ENCODE measurements at places on chromosomes 3 and 15.

DNA sequence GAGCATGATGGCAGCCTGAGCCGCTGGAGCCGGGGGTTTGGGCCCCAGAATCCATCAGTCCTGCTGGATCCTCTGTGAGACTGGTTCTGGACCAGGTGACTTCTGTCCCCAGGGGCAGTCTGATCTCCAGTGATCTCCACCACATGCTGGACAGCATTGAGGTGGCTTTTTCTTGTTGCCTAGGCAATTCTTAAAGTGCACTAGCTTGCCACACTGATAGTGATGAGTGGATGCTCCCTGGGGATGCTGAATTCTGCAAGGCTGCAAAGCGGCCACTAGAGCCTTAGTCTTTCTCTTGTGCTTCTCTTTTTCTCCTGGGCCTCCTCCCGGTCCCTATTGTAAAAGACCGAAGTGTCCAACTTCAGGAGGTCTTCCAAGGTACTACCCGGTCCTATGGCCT lies 70.4 kb upstream of the ATP11B start:
- DNase-seq, result no peak

- no peak for DNase-seq
These were observed 184.5 kb upstream of the ADAMTS9 start for GRCh38 chr3:64872345-64872744.

- DNase-seq, result no peak
These were observed 84.8 kb downstream of the PPCDC start for GRCh38 chr15:75107908-75108838.

DNA sequence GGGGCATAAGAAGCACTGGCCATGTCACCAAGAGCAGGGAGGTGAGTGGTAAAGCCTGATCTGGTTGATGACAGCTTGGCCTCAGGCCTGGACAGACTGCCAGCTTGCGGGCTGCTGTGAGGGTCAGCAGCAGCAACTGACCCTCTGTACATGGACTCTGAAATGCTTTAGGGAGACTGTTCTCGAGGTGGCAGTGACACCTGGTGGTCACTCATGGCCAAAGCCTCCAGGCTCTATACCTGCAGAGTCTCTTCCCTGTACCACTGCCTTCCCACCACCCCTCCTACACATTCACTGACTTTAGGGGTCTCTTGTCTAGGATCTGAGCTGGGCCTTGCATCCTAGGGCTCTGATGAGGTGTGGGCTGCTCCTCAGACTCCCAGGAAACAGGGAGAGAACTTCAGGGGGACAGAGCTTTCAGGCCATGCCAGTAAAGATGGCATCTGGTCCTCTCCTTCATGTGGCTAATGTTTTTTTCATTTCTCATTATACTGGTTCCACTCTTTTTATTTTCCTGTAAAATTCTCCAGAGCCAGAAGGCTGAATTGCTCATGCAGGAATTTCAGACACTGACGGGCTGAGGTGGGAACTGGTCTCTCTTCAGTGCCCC lies 17.2 kb upstream of the TIMP4 start:
- DNase-seq, result peak; percentile 53

DNA sequence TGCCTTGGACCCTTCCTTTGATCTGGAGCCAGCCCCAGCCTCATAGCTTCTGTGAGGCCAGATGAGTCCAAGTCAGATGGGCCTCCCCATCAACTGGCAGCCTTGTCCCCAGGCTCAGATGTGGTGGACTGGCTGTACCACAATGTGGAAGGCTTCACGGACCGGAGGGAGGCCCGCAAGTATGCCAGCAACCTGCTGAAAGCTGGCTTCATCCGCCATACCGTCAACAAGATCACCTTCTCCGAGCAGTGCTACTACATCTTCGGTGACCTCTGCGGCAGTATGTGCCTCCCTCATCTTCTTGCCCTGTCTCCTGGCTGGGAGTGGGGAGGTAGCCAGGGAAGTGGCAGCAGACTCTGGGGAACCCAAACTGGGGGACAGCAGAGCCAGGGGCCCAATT lies 6.9 kb upstream of the AP2M1 start:
- DNase-seq, result no peak

DNA sequence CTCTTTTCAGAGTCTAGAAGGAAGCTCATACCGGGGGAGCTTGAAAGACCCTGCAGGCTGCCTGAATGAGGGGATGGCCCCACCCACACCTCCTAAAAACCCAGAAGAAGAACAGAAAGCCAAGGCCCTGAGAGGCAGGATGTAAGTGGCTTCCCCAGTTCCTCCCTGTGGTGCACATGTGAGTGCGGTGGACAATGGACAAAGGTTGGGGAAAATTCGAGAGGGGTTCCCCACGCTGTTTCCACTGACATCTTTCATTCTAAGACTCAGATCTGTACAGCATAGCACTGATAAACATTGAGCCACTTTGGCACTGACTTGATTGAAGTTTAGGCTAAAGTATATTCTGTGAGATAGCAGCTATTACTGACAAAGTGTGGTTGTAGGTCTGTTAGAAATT lies 79.5 kb upstream of the UMPS start:
- no peak for DNase-seq

DNA sequence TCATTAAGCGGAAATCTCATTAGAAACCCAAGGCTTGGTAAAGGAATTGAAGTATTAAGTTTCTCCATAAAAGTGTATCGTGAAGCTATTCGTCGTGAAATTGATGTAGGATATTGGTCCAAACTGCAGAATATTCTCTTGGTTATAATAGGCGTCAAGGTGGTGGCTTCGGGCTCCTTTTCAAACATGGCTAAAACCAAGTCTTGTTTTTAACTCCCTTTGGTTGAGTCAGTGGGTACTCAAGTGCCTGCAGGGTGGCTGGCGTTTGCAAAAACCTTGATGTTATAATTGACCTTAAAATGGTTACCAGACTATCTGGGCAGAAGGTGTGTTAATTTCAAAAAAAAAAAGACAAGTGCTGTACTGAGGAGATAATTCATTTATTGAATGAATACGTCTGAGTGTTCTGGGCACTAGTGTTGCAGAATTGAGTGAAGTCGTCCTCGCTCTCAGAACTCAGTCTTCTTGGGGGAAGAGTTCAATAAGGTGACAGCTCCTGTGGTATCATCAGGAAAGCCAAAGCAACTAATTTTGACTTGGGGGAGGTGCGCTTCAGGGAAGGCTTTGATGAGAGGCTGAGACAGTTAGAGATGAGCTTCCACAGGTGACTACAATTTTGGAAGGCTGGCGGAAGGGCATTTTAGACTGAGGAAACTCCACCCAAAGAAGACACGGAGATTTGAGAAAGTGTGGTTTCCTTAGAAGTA lies 1.5 kb downstream of the UBE2Q2 start:
- peak; percentile 40 for DNase-seq

- DNase-seq, result no peak
These were observed 37.6 kb downstream of the GBE1 start for GRCh38 chr3:81723732-81724313.

GRCh38 chr3:132001999-132002398 lies 32.8 kb downstream of the CPNE4 start:
- DNase-seq, result no peak

DNA sequence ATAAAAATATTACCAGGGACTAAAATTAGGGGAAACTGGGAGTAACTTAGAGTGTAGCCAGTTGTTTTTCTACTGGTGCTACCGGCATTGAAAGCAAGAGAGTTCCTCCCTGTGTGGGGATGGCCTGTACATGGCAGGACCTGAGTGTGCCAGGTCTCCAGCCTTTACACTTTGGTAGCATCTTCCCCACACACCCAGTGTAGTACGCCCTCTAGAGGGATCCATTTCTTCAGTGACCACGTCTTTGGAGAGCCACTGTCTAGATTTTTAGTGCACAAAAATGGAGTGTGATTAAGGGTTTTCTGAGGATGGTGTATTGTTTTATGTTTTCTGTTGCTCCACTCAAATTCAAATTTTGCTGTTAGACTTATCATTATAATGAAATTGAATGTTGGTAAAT lies 507.0 kb upstream of the TPRG1 start:
- DNase-seq, result peak; percentile 31

GRCh38 chr3:42066516-42067181 lies 24.5 kb upstream of the TRAK1 start:
- peak; percentile 83 for DNase-seq

DNA sequence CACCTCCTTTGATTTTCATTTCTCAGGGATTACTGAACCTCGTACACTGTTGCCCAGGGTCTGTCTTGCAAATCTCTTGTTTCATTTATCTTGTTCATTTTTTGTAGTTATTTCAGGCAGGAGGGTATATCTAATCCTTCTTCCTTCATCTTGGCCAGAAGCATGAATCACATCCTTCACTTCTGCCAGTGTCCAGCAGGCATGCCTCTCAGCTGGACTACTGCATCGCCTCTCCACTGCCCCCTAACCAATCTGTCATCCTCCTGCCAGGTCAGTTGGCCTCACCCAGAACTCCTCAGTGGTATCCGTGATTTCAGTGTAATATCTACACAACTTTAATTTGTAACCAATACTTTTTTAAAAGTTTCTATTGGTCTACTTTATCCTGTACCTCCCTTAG lies 297.9 kb downstream of the GABRG3 start:
- DNase-seq, result no peak

- no peak for DNase-seq
These were observed 41.6 kb downstream of the PIK3CA start for GRCh38 chr3:179189759-179190158.

DNA sequence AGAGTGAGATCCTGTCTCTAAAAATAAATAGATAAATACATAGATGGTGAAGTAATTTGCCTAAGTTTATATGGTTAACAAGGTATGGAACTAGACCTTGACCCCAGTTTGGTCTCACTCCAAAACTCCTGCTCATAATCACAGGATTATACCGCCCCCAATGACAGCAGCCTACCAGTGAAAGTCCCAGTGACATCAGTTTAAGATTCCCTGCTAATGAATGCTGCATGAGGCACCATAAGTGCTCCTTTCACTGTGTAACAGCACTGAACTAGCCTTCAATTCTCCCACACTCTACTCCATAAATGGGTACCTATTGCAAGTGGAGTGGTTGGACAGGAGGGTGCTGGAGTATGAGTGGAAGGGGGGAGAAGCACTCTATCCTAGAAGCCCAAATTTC lies 23.7 kb upstream of the THSD4 start:
- no peak for DNase-seq

- DNase-seq, result no peak
These were observed 36.8 kb downstream of the BTD start for GRCh38 chr3:15638193-15638890.

DNA sequence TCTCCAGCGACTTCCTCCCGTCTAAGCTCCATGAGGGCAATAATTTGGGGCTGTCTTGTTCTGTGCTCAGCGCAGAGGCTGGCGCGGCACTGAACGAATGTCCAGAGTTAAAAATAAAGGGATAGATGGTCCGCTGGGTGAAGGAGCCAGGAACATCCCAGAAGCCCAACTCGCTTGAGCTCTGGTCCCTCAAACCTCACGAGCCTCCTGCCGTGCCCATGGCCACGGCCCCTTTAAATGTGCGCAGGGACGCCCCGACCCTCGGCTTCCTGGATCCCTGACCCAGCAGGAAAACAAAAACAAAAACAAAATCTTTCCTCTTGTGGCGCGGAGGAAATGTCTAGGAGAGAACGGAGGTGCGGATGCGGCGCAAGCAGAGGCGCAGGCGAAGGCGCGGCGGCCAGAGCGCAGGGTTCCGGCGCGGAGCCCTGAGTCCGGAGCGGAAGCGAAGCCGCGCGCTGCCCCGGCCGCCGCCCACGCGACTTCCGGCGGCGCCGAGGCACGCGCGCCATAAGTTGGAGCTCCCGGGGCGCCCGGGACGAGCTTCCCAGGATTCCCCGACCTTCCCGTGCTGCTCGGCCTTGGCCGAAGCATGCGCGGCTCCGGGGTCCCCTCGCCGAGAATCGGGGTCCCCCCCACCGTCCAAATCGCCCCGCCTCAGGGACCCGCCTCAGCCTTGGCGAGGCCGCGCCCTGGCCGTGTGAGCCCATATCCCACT lies 52.9 kb upstream of the WNT7A start:
- DNase-seq, result no peak

GRCh38 chr15:101258238-101259144 lies 6.6 kb upstream of the CHSY1 start:
- DNase-seq, result peak; percentile 76

- peak; percentile 53 for DNase-seq
These were observed 20.2 kb upstream of the TMEM41A start for GRCh38 chr3:185519021-185519420.

DNA sequence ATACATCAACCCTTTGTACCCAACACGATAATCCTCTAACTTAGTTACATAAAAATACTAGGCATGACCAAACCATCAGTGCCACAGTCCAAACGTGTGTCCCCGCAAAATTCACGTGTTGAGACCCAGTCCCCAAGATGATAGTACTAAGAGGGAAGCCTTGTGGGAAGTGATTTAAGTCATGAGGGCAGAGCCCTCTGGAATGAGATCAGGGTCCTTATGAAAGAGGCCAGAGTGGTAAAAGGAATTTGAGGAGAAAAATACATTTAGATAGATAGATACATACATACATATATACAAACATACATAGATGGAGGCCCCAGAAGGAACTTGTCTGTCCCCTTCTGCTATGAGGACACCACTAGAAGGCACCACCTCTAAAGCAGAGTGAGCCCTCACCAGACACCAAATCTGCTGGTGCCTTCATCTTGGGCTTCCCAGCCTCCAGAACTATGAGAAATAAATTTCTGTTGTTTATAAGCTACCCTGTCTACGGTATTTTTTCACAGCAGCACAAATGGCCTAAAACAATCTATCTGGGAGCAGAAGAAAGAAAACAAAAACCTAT lies 8.0 kb downstream of the TBC1D2B start:
- no peak for DNase-seq

DNA sequence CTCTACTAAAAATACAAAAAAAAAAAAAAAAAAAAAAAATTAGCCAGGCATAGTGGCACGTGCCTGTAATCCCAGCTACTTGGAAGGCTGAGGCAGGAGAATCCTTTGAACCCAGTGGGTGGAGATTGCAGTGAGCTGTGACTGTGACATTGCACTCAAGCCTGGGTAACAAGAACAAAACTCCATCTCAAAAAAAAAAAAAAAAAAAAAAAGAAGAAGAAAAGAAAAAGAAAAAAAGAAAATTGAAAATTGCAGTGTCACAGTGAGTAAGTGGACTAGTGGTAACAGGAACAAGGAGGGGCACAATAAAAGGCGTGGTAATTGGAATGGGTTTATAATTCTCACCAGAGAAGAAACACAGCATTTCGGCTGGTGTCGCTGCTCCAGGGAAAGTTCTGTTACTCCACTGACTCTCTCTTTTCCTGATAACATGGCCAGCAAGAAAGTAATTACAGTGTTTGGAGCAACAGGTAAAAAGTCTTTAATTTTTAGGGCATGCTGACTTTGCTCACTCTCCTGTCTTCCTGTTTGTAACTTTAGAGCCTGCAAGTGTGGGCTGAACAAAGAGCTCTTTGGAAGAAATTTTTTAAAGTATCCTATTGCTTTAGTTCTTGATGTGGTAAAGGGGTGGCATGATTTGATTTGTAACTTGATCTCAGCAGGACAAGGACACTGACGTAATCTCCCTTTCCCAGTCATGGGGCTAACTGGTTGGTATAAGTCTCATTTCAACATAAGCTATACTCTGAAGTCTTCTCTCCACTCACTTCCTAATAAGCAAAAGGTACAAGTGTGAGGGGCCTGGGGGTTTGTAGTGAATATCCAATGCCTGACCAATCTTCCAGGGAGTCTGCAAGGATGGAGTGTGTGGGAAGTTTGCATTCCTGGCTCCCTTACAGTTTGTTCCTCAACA lies 22.1 kb upstream of the TRA2B start:
- no peak for DNase-seq

GRCh38 chr3:71581457-71582035 lies 2.0 kb downstream of the FOXP1 start:
- peak; percentile 18 for DNase-seq

- DNase-seq, result no peak
These were observed 10.4 kb downstream of the THBS1 start for GRCh38 chr15:39591141-39591895.

GRCh38 chr15:86382341-86382740 lies 302.7 kb downstream of the AGBL1 start:
- no peak for DNase-seq

- DNase-seq, result peak; percentile 50
These were observed 1.1 kb upstream of the SPTBN5 start for GRCh38 chr15:41894791-41895463.
